ENCODE measurements at places on chromosomes 16 and 17.
A peak's percentile ranks its signal among the peaks of the same experiment; 100 is the strongest.

DNA sequence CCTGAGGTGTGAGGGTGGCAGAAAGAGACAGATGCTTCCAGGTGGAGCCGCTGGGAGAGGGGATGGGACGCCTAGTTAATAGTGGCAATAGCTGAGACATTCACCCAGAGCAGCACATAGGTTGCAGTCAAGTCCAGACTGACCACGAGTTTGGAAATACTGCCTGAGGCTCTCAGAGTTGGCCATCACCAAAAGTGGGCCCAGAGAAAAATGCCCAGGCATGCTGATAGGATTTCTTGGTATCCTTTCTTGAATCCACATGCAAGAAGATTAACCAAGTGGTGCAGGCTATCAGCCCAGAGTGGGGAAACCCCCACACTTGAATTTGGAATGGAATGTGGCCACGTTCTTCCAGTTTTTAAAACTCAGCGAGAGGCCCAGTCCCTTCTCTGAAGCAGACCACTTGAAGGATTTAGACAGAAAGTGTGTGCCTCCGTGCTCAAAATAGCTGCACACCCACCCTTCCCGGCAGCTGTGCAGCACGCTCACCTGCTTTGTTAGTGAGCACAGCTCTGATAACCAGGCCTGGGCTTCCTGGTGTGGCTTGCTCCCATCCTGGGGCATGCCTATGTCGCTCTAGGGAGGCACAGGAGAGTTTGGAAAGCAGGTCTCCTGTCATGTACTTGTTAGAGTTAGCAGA lies 35.7 kb downstream of the PLD6 start:
- DNase-seq: no peak

- peak; percentile 88 for DNase-seq
Measured at GRCh38 chr17:80539022-80539641, 5.5 kb upstream of the RPTOR start.

DNA sequence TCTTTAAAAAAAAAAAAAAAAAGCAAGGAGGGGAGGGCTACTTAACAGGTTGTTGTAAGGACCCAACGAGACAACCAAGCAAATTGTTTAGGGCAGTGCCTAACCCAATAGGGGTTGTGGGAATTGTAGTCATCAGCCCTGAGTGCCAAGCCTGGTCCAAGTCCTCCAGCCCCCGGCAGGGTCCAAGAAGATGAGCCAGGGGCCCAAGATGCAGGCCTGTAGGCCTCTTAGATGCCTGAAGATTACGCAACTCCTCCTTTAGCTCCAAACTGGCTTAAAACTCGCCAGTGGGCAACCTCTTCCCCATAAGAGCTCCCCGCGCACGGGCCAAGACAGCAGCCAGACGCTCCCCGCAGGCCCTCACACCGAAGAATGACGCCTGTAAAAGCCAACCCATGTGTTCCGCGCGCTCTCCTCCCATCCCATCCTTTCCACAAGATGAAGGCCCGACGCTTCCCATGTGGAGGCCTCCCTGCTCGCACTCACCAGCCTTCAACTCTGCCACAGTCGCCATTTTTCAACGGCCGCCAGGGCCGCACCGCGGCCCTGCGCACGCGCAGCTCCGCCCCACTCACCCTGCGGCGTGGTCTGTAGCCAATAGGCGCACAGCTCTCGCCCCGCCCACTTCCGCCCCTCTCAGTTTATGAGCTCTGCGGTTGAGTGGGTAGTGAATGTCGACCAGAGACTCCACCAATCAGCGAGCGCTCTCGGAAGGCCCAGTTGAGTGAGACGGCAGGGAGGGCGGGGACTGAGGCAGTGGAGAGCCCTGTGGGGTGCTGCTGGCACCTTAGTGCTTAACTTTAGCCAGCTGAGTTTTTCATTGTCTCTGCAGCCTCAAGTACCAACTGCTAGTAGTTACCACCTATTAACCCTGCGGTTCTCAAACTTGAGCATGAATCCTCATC lies at the start of gene CEP20:
CEP20 (minus strand) TSS at position 532 of the 905 bp plus-strand sequence; CDS start at position 514, 18 bp downstream.
- peak; percentile 86 for DNase-seq

GRCh38 chr17:17503566-17504130 lies 7.5 kb upstream of the RASD1 start:
- no peak for DNase-seq

GRCh38 chr17:66468241-66469087 lies 166.1 kb downstream of the PRKCA start:
- DNase-seq: peak; percentile 100

DNA sequence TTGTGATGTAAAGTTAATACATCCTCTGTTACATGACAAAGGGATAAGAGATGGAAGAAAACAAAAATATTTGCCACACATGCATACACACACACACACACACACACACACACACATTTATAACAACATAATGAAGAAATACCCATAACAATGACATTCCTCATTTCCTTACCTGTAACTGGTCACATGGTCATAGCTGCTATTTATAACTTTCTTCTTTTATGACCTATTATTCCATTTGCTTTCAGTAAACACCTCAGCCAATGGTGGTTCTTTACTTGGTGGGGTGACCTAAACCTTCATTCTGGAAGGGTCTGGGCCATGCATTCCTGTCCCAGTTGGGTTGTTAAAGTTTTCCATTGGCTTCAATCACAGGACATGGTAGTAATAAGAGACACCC lies 5.3 kb downstream of the MT2A start:
- no peak for DNase-seq

- peak; percentile 22 for DNase-seq
Measured at GRCh38 chr16:3173892-3174617, 13.9 kb upstream of the OR1F1 start.

- DNase-seq: no peak
Measured at GRCh38 chr16:26688105-26688504, 378.6 kb upstream of the C16orf82 start.

GRCh38 chr17:38861399-38861843 lies 7.9 kb upstream of the RPL23 start:
- DNase-seq: peak; percentile 25
